ENCODE measurements at places on chromosomes 13 and 19.

- DNase-seq = no peak
Measured at GRCh38 chr19:6215701-6216235, 64.0 kb downstream of the MLLT1 start.

- DNase-seq = no peak
Measured at GRCh38 chr13:33743438-33744368, 74.2 kb upstream of the RFC3 start.

- no peak for DNase-seq
Measured at GRCh38 chr13:27091451-27091850, 80.2 kb downstream of the USP12 start.

DNA sequence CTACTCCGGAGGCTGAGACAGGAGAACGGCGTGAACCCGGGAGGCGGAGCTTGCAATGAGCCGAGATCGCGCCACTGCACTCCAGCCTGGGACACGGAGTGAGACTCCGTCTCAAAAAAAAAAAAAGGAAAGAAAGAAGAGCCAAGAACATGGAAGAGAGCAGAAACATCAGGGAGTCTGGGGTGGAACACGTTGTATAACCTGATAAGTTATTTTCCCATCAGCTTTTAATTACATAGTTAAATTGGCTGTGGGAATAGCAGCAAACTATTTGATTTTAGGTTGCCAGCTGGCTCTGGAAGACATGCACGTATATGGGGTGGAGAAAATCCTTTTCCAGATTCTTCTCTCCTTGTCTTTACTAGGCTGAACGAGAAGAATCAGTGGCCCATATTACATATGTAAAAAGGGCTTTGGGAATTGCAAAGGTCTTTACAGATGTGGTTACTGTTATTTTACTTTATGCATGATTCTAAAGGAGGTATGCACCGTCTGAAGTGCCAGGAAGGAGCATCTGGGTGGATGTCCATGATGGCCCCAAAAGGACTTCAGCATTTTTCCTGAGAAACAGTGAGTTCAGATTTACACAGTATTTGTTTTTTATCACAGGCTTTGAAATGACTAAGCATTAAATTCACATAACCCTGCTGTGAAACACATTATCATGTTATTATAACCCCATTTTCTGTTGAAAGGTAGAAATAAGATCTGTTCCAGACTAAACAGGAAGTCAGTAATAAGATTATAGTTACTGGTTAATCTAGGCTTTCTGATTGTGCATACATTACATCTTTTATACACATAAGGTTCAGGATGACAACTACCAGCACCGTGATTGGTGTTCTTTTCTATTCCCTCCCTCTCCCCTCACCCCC, 4.6 kb upstream of the NAA16 start:
- no peak for DNase-seq

GRCh38 chr13:27791901-27792392, 336 bp upstream of the GSX1 start:
- DNase-seq = no peak

DNA sequence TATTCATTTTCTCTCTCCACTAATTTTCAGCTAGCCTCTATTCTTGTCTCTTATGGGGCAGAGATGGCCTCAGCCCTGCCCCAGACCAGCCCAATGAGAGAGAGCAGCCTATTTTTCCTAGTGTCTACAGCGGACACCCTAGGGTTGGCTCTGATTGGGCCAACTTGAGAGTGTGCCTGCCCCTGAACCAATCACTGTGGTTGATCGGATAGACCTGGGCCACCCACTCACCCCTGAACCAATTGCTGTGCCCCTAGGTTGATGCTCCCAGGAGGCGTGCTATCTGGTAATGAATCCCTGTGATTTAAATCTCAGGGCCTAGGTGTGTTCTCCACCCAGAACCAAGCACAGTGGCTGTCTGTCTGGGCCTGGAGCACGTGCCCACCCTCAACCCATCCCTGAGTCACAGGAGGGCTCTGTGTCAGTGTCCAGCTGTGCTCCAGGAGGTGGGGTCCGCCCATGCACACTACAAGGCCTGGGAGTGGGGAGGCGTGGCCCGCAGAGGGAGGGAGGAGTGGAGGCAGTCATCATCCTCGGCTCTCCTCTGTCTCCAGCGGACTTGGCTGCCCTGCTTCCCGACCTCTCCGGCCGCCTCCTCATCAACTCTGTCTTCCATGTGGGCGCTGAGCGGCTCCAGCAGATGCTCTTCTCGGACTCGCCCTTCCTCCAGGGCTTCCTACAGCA, 14.9 kb upstream of the SCN1B start:
- no peak for DNase-seq

DNA sequence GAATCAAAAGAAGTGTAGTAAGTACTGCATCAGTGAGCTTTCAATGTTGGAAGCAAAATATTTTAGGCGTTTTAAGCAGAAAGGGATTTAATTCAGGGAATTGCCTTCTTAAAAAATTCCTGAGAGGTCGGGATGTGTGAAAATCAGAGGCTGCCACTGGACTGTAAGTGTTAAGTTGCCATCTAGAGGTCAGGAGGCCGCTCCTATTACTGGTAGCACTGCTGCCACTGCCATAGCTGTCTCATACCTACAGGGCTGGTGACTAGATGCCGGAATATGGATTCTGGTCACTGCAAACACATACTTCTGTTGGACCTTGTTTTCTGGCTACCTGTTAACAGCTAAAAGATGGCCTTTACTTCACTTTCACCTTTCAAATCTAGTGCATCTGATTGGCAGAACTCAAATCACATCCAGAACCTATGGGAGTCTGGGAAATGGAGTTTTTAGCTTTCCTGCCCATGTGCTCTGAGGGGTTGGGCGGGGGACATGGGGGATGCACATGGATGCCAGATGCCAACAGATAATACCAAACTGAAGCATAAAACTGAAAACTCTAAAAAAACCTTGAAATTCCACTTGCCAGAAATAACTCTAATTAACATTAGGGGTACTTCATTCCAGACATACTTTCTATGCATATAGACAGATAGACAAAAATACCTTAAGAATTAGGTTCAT, 29.8 kb downstream of the DGKH start:
- no peak for DNase-seq

DNA sequence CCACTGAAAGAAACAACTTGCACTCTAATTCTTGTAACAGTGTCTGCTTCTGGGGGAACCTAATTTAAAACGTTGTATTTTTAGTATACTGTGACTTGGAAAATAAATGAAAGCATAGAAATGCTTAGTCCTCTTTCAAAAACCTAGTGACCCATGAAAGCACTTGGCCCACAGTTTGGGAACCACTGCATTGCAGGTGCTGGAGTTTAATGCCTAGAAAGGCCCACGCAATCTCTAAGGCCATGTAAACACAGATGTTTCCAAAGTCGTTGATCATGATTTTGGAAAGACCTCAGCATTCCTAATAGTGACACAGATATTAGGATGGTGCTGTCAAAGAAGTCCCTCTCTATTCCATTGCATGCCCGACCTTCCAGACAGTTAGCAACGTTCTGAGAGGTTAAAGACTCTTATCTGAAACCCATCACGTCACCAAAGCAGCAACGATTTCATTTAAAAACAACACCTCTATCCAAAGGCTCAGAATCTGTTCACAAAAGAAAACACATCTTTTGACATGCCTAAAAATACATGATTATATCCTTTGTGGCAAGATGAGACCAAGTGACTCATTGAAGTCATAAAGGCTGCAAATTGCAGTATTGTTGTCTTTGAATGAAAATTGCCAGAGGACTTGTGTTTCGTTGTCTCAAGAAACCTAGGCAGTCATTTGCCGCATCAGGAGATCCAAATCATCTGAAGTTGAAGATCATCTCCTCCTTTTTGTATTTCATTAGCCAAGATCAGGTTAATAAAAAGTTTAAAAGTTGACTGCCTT, 328.0 kb upstream of the ZNF507 start:
- DNase-seq = no peak

- DNase-seq = no peak
Measured at GRCh38 chr13:57665481-57665880, 33.9 kb downstream of the PCDH17 start.

- DNase-seq = no peak
Measured at GRCh38 chr13:49625392-49626079, 2.8 kb upstream of the ARL11 start.

DNA sequence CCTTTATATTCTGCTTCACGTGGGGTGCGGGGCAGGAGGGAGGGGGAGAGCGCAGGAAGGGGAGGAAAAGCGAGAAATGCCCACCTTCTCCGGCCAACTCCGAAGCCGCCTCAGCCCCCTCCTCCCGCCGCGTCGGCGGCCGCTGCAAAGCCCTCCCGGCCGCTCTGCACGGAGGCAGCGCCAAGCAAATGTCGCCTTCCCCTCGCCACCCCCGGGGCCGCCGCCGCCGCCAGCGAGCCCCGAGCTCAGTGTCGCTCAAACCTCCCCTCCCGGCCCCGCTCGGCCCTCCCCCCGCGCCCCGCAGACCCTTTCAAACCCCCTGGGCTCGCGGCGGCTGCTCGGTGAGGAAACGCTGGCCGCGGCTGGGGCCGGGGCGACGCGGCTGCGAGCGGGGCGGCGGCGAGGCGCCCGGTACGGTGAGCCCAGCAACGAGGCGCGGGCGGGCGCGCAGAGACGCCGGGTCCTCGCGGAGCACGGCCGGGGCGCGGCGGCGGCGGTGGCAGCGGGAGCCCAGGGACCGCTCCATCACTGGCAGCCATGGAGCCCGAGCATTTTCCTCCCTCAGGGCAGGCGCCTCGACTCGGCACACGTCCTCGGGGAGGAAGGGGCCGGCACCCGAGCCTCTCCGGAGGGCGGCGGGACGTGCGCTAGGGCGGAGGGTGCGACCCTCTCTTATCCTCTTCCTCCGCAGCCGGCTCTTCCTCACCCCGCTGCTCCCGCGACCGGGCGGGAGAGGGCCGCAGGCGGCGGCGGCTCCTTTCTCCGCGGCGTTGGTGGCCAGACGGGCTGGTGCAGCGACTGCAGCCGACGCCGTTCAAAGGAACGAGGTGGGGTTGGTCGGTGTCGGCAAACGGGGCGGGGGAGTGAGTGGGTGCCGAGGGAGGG, 463 bp upstream of the TSC22D1 start:
- DNase-seq = no peak

DNA sequence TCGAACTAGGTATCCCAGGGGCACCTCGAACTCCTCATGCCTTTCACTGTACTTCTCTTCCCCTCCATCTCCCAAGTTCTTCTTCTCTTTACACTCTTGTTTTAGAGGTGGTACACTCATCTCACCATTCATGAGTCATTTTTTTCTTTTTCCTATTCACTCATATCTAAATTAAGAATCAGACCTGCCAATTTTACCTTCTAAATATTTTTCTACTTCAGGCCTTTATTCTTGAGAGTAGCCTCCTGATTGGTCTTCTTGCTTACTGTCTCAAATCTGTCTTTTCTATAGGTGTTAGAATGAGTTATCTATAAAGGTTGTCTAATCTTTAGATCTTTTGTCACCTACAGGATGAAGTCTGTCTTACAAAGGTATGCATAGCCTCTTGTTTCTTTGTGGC, 20.7 kb downstream of the TDRD3 start:
- no peak for DNase-seq

GRCh38 chr19:8363803-8364771, at the start of gene ANGPTL4:
Gene ANGPTL4, plus strand, starts transcription at chr19:8364155. Its CDS starts 167 bp downstream, at chr19:8364322.
- DNase-seq = peak; percentile 38

GRCh38 chr13:98778749-98779148, 26.3 kb upstream of the SLC15A1 start:
- DNase-seq = no peak

DNA sequence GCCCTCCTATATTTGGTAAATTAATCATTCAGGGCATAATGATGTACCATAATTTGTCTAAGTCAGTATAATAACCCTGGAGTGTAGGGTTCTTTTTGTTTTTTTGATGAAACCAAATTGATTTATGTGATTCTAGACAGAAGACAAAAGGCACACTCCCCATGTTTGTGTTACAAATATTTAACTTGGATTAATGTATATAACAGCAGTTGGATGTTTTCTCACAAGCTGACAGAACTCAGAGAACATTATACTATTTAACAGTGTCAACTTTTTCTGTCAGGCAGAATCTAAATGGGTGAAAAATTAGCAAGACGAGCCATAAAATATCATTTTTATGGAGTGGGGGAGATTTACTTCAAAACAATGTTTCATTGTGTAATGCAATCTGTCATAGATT, 15.2 kb downstream of the CBY2 start:
- DNase-seq = no peak

DNA sequence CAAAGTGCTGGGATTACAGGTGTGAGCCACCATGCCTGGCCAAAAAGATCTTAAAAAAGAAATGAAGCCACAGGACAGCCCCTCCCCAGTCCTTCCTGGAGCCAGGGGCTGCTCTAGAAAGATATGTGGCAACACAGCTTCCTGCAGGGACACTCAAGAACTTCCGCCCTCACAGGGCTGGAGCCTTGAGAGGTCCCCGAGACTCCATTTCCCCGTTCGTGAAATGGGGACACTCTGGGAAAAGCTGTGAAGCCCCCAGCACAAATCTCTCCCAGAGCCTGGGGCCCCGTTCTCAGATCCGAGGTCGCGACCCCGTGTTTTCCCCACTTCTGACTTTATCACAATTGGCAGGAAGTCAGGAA, 2.5 kb upstream of the GPX4 start:
- DNase-seq = no peak

GRCh38 chr13:28492569-28493367, 2.2 kb downstream of the FLT1 start:
- DNase-seq = no peak

DNA sequence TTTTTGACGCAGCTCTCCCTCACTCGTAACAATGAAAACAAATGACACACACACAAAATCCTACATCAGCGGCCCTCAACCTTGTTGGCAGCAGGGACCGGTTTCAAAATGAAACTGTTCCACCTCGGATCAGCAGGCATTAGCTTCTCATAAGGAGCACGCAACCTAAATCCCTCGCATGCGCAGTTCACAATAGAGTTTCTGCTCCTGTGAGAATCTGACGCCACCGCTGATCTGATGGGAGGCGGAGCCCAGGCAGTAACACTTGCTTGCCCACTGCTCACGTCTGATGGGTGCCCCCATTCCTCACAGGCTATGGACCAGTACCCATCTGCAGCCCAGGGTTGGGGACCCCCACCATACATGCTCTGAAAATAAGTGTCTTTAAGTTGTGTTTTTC, 43.4 kb downstream of the DHRS12 start:
- DNase-seq = no peak
